ENCODE measurements at places on chromosomes 12 and 14.

- DNase-seq: no peak
Observed at GRCh38 chr12:31300783-31301182, 25.2 kb downstream of the SINHCAF start.

DNA sequence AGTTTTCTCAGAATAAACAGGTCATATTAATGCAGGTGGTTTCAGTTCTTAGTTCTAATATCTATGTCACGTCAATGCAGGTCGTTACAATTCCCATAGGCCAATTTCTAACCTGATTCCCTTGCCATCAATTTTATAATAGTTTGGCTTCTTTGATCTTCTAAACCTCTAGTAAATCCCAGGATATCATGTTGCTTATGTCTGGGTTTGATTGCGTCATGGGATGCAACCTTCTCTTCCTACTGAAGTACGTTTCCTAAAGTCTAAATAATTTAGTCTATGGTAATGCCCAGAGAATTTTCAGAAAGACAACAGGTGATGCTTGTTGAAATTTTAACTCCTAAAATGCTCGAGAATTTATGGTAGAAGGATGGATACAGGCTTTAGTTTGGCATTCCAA, 19.2 kb downstream of the TAS2R7 start:
- DNase-seq: no peak

DNA sequence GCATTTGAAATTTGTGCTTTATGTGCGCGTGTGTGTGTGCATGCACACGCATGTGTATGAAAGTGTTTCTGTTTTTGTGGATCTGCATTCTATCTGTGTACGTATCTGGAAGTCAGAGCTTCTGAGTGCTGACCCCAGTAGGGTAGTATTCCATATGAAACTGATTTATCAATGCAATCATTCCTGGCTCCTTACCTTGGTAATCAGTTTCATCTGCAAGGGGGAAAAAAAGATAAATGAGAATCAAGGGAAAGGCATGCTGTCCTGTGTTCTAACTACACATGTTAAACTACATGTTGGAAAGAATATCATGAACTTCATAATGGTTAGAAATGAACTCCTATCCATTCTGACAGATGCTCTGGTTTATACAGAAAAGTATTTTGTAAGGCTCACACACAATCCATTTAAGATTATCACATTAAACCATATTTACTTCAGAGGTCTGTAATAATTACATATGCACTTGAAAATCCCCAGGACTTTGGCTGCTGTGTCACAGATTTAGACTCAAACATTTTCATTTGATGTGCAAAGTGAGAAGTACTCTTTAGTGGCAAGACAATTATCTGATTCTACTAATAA, 276.1 kb upstream of the LMO3 start:
- DNase-seq: no peak

DNA sequence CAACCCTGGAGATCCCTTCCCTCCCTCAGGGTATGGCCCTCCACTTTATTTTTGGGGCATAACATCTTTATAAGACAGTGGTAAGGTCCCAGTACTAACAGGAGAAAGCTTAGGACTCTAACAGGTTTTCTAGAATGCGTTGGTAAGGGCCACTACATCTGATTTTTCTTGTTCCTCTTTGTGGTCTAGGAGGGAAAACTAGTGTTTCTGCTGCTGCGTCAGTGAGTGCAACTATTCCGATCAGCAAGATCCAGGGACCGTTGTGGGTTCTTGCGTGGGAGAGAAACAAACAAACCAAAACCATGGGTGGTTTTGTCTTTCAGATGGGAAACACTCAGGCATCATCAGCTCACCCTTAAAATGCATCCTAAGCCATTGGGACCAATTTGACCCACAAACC, 123.6 kb upstream of the SLC16A7 start:
- no peak for DNase-seq

GRCh38 chr12:7498809-7499208, 4.8 kb downstream of the CD163 start:
- no peak for DNase-seq

- DNase-seq: no peak
Observed at GRCh38 chr12:51687177-51687576, 96.1 kb downstream of the SCN8A start.

DNA sequence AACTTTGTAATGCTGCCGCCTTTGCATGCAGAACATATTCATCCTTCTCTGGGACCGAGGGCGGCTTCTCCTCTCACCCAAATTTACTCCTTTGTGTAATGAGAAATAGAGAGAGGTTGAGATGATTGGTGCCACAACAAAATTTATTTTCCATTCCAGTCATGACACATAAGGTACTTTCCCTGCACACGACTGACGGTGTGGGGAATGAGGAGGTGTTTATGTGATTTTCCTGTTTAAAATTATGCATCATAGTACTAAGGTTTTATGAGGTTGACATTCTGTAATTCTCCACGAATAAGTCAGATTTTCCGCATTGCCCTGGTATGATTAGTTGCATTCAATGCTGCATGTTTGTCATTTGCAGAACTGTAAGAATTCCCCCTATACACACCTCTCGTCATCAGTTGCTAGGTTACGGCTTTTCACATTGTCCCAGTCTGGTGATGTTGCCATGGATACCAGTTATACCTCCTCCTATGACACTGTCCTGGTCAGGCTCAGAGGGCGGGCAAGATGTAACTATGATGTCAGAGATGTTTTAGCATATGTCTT, 23.1 kb downstream of the BICDL1 start:
- peak; percentile 35 for DNase-seq

DNA sequence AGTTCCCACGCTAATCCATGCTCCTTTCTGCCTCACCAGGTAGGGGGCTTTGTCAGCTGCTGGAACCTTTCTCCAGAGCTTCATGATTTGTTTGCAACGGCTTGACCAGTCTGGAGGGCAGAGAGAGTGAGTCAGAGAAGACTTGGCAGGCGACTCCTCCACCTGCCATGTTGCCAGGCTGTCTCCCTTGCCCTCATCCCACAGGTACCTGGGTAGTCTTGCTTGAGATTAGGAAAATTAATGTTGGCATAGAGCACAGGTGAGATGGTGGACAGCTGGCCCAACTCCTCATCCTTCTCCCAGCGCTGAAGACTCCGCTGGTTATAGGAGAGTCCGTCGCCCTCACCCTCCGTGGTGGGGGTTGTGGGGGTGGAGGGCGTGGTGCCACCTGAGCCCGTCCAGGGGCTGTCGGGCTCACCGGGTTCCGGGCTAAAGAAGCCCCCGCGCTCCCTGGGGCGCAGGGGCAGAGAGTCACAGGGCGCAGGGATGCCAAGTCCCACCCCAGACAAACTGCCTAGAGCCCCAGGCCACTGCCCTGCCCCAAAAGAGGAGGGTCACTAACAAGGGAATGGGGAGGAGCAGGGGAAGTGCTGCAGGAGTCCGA, 18.6 kb downstream of the KMT2D start:
- DNase-seq: no peak

Measured in dermis microvascular lymphatic vessel endothelial cell (primary cell).